H7 (cell line): ENCODE measurements at places on chromosomes 5 and 9. TPM values are rescaled to one million over a fixed set of nuclear protein-coding genes. Genes with fewer than 3 reads are reported as not detected.

The CARD9 gene
- total RNA-seq, result 0.15 and 0.28 TPM in 2 replicates

The SPINK13 gene
- total RNA-seq, result not detected in 2 replicates

The NAIP gene
- 0.90 and 0.92 TPM in 2 replicates for total RNA-seq

The LEAP2 gene
- 0.70 and 0.94 TPM in 2 replicates for total RNA-seq

The MAN1B1 gene
- total RNA-seq, result 70.5 and 70.9 TPM in 2 replicates

The SSBP2 gene
- total RNA-seq, result 26.1 and 38.8 TPM in 2 replicates

The AQP7 gene
- not detected in 2 replicates for total RNA-seq

The YTHDC2 gene
- 10.2 and 12.9 TPM in 2 replicates for total RNA-seq

The ANKRD31 gene
- total RNA-seq, result 0.11 TPM in 1 of 2 replicates, not detected in the other

The TEK gene
- total RNA-seq, result 0.37 and 0.45 TPM in 2 replicates

The UAP1L1 gene
- 9.0 and 14.9 TPM in 2 replicates for total RNA-seq

The PDZD2 gene
- total RNA-seq, result 2.1 and 3.6 TPM in 2 replicates

The PCDHAC2 gene
- 21.2 and 24.2 TPM in 2 replicates for total RNA-seq
